Activated CD8-positive, alpha-beta memory T cell treated with anti-CD3 and anti-CD28 coated beads for 4 hours (primary cell): ENCODE measurements at places on chromosomes 3 and 15.

GRCh38 chr15:72302955-72303354 lies 17.0 kb downstream of the CELF6 start:
- no peak for DNase-seq

DNA sequence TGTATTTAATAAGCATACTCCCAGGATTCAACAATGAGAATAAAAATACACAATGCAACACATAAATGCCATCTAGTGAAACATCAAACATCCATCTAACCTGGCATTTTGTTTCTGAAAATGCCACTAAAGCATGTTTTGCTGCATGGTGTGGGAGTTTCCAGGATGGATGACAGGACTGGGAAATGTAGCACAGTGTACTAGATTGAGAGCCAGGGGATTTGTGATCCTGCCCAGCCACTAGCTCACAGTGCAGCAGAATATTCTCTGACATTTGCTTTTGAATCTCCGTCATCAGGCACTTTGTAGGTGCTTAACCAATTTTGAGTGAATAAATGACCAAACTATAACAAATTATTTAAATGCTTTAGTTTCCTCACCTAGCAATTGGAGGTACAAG lies 404.8 kb downstream of the GAP43 start:
- DNase-seq, result no peak

DNA sequence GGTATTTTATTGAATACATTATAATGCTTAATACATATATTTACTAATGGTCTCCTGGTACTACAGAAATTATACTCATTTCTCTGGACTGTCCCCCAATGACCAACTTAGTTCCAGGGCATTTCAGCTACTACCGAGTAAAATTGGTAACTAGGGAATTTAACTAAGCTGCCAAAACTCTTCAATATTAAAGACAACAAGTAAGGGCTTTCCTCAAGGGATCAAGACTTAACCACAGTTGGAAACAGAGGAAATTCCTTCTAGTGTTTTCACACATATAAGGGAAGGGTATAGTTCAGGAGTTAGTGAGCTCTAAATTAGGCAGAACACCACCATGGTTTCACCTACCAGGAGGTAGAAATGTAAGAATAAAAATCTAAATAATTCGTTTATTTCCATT lies 357.4 kb downstream of the TBL1XR1 start:
- no peak for DNase-seq

DNA sequence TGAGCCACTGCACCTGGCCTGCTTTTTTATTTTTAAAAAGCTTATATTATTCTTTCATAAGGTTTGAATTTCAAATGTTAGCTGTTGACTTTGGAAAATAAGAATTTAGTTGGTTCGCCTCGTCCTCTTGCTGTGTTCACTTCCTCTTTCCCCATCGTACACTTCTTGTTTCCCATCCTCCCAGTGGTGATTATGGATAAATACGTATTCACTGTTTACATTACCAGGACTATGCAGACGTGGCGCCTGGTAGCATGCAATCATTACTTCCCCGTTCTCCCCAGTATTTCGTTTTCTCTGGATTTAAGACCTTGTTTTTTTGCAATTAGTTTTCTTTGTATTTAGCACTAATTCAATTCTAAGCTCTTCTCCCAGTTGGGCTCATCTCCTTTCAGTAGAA lies 70.1 kb downstream of the LMLN start:
- no peak for DNase-seq

DNA sequence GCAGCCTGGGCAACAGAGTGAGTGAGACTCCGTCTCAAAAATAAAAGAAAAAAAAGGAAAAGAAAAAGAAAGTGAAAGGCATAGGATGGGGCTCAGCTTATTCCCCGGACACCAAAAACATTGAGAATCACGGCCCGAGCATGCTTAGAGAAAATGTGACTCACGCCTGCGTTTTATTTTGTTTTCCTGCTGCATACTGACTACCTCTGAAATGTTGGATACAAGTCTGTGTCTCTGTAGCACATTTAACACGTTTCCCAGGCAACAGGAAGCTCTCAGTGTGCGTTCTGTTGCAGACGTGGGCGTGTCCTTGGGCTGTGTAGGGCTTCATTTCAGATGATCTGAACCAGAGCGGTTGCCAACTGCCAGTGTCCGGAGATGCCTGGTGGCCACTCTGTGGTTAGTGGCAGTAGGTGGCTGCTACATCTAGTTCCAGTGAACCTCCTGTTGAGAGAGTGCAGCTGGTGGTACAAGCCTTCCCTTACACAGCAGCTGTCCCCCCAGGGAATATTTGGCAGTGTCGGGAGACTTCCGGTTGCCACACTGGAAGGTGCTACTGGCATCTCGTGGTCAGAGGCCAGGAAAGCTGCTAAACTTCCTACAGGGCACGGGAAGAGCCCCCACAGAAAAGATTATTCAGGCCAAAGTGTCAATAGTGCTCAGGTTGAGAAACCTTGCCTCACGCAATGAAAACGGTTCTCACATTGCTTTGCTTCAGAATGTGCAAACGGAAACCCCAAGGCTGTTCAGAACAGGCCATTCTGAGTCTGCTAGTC lies 3.0 kb downstream of the SLC51A start:
- DNase-seq, result peak; percentile 15

GRCh38 chr3:16604433-16604832 lies 790 bp downstream of the DAZL start:
- no peak for DNase-seq
